ENCODE measurements at places on chromosomes 7 and 10.

GRCh38 chr10:73875139-73875475 lies 752 bp upstream of the CAMK2G start:
- DNase-seq = no peak

DNA sequence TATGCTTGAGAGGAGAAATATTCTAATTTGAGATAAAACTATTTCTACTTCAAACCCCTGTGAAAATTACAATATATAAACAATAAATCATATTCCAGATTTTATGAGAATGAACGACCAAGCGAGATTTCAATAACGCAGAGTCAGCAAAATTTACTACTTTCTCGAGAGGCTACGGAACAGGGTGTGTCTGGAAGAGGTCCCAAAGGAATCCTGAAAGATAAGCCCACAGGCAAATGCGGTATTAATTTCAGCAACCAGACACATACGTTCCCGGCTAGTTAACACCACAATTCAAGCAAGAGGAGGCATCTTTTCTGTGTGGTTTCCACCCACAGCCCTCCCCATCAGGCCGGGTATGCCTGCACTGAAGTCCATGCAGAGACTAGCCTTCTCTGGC lies 26.4 kb downstream of the BEND7 start:
- no peak for DNase-seq

DNA sequence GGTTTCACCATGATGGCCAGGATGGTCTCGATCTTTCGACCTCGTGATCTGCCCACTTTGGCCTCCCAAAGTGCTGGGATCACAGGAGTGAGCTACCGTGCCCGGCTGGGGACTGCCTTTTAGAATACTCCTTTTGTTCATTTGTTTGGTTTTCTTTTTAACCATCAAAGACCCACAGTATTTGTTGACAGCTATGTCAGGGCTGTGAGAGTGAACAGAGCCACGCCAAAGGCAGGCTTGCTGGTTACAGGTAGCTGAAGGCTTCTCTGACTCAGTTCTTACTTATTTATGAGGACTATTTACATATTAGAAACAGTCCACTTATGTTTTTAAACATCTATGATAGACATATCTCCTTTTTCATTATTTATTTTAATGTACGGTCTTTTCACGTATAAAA lies 544.5 kb downstream of the CALN1 start:
- no peak for DNase-seq

DNA sequence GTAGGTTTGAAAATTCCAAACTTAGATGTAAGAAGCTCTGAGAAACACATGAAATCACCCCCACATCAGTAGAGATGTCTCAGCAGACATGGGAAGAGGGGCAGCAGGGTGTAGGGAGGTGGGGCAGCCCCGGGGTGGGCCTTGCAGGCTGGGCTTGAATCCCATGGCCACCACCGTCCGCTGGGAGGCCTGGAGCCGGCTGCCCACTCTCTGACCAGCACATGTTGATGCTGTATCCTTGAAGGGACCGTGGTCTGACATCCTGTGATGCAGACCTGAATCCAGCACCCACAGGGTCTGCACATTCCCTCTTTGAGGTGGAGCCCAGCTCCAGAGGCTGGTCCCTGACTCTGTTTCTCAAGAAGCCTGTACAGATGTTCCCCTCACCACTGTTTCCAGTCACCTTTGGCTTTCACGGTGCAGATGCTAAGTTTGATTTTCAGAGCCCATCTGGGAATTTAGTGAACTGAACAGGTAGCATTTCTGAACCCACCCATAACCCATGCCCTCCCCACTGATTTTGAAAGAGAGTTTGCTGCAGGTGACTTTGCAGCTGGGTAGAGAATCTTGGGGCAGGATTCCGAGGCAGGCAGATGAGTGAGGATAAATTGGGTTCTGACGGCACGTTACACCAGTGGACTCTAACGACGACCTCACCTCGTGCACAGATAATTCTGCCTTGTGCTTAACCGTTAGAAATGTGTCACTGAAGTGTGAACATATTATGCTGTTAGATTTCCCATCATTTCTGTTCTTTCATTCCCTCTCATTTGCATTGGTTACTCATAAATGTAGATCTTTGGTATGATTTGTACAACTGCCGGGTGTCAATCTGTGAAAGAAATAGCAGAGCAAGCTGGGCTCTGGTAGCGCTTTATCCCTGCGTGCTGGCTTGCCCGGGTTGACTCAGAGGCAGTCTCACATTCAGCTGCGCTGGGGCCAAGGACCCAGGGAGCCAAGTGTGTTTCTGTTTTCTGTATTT lies 45.7 kb downstream of the IKZF1 start:
- no peak for DNase-seq

Data from epithelial cell of proximal tubule (primary cell).